ENCODE measurements at places on chromosomes 1 and 21.

DNA sequence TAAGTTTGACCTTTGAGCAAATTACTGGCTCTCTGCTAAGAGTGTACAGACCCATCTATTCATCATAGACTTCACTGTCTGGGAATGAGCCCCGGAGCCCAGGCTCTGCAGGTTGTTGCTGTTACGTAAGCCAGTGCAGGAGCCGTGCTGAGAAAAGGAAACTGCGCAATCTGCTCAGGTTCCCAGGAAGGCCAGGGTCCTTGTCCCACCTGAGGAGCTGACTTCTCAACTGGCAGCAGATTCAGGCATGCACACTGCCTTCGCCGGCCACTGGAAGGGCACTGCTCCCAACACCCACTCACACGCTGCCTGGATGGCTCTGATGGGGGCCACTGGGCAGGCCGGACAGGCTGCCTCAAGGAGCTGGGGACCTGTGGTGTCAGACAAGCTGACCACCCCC, 19.5 kb downstream of the RCAN1 start:
- no peak for DNase-seq

DNA sequence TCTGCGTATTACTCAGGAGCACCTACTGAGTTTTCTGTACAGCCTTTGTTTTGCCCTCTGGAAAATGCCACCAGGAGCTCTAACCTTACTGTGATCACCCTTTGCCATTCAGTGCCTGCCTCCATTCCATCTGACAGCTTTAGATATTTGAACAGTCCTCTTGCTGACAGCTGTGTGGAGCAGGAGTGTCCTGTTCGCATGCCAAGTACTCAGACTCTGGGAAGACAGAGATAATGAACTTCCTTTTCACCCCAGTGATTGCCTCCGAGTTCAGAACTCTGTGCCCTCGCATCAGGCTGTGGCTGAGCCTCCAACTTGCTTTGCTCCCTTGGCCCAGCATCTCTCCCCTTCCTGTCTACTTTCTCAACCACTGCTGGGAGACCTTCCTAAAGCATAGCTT, 74.0 kb downstream of the CACNA1E start:
- no peak for DNase-seq

DNA sequence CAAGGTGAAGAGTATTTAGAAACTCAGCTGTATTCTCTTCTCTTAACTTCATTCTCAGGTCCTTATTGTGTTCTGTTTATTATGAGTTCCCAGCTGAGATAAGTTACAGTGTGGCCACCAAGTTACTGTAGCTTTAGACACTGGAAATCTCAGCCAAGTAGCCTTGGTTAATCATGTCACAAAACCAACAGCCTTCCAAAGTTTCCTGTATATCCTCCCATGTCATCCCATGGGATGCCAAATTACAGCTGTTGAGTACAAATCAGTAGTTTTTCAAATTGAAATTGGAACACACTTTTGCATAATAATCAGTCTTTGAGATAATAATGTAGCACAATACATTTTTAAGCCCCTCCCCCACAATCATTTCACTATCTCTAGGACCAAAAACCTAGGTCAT, 10.7 kb downstream of the ADAMTS5 start:
- DNase-seq = no peak

DNA sequence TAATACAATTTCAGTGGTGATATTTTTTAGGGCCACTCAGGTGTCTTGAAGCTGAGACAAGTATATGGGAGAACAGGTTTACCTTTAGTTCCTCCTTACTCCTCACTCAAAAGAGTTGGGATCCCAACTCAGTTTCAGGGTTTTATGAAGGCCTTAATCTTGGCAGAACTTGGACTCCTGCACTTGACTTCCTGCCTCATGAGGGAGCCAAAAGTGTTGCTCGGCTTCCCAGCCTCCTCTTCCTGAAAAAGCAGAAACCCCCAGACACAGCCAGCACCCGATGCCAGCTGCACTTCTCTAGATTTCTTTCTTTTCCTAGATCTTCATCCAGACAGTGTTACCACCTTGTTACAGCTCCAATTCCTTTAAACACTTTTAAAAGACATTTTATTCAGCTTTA, 70.8 kb upstream of the TMPRSS2 start:
- no peak for DNase-seq

GRCh38 chr1:34655206-34655874, 99.5 kb upstream of the GJB5 start:
- DNase-seq = no peak

DNA sequence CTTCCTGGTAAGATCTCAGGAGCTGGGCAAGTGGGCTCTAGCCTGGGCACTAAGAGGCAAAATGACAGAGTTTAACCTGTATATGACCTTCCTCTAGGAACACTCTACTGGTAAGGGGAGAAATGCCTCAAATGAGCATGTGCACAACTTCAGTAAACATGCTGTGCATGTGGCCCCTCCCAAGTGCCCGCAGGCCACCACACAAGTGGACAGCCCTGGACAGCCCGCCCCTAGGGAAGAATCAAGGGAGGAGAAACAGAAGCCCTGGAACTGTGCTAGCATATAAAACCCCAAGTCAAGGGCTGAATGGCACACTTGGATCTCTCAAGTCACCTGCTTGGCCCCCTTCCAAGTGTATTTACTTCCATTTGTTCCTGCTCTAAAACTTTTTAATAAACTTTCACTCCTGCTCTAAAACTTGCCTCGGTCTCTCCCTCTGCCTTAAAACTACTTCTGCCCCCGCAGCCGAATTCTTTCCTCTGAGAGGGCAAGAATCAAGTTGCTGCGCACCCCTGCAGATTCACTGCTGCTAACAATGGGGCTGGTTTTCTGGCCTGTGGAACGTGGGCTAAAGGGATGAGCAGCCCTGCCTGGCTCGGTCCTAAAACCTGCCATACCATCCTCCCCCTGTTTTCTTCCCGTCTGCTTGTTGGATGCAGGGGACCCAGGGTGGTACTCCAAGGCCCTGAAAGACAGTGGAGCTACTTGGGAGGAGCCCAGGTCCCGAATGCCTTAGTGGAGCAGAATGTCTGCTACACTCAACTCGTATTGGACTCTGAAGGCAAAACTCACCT, 93.5 kb downstream of the IER5 start:
- DNase-seq = no peak

- no peak for DNase-seq
Measured at GRCh38 chr1:172578586-172578985, 45.6 kb downstream of the SUCO start.

All from A549 (cell line).